Renal cortical epithelial cell (primary cell): ENCODE measurements at places on chromosomes 4 and X.
A peak's percentile ranks its signal among the peaks of the same experiment; 100 is the strongest.

DNA sequence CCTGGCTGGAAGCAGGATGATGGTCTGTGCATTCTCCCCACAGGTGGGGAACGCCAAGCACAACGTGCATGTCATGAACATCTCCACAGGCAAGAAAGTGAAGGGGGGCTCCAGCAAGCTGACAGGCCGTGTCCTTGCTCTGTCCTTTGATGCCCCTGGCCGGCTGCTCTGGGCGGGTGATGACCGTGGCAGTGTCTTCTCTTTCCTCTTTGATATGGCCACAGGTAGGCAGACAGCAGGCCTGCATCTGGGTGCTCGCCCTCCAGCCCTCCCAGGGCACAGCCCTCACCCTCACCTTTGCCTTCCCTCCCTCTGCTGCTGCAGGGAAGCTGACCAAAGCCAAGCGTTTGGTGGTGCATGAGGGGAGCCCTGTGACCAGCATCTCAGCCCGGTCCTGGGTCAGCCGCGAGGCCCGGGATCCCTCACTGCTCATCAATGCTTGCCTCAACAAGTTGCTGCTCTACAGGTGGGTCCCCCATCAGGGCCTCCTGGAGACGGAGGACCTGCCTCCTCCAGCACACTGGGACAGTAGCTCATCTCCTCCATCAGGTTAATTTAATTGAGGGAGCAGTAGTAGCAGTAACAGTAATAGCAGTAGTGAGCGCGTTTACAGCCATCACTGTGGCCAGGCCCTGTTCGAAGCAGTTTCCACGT lies 4.6 kb downstream of the WDR13 start:
- DNase-seq, result no peak

GRCh38 chr4:142656178-142656577 lies 189.9 kb downstream of the INPP4B start:
- DNase-seq, result no peak

GRCh38 chr4:10084651-10085358 lies 31.8 kb downstream of the WDR1 start:
- DNase-seq, result no peak

DNA sequence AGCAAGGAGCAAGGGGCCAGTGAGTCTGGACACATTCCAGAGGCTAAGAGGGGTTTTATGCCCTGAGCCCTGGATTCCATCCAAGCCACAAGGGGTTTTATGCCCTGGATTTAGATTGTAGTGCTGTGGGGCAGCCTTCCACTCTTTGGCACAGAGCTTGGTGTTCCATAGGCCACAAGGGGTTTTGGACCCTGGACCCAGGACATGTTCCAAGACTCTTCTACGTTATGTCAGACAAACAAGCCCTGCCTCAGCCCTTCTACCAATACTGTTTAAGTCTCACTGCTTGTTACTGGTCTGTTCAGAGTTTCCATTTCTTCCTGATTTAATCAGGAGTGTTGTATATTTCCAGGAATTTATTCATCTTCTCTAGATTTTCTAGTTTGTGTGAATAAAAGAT lies 12.8 kb upstream of the SCARB2 start:
- no peak for DNase-seq

DNA sequence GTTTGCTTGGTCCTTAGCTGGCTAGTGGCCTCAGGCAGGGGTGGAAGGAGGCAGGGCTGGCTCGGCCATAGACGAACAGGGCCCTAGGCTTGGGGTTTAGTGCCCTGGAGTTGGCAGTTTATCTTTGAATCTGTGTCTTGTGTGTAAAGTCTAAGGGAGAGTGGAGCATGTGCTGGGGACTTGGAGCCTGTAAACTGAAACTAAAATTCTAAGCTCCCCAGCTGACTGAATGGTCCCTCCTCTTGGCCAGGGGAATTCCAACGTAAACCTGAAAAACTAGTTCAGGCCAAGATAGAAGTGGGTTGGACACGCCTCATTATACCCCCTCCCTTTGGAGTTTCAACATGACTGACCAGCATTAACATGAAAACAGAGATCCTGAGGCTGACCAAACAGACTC lies 46.1 kb upstream of the GPR78 start:
- peak; percentile 95 for DNase-seq

DNA sequence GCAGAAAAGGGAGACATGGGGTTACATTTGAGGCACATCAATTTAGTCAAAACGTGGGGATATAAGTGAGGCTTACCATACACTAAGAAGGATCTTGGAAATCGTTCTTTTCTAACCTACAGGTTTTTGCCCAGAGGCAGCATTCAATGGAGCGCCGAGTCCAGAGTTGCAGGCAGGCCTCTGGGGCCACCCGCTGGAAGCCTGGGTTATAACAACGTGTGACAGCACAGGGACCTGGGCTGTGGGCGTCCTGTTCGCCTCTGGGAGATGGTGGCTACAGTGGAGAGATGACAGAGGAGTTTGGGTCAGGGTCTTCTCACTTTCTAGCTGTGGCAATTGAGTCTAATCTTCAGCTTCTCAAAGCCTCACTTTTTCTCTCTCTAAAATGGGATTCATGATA lies 53.9 kb downstream of the ENPP6 start:
- peak; percentile 33 for DNase-seq

DNA sequence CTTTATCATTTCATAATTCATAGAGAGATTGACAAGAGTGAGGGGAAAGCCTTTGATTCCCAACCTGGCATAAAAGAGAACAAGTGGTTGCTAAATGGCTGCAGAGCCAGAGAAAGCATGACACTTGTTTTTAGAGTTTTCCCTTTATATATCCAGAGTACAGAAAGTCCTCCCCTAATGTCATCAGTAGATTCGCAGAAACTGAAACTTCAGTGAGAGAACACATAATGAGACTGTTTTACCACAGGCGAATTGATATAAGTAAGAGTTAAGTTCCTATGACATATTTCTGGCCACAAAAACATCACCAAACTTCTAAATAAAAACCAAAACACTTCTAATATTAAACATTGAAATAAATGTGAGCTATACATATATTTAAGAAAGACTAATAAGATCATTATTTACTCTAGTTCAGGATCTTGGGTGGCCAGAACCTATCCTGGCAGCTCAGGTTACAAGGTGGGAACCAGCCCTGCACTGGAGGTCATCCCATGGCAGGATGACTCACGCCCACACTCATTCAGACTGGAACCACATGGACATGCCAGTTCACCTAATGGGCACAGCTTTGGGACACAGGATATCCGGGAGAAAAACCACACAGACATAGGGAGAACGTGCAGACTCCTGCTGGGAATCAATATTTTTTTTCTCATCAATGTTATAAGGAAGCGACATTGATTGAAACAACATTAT lies 35.5 kb downstream of the NWD2 start:
- peak; percentile 64 for DNase-seq

- DNase-seq, result no peak
Observed at GRCh38 chrX:30812326-30812725, 76.7 kb downstream of the TAB3 start.

- DNase-seq, result no peak
Observed at GRCh38 chrX:51737091-51737490, 6.2 kb upstream of the GSPT2 start.
